Gastrocnemius medialis (tissue), 4 donors: ENCODE measurements at places on chromosomes 2 and 18.
A peak's percentile ranks its signal among the peaks of the same experiment; 100 is the strongest.

GRCh38 chr2:149725234-149725633 is 137.7 kb upstream of the MMADHC start:
- H3K27ac ChIP-seq = no peak overlapping the region
- no peaks in the 10 kb centered on the region for H3K27me3 ChIP-seq

DNA sequence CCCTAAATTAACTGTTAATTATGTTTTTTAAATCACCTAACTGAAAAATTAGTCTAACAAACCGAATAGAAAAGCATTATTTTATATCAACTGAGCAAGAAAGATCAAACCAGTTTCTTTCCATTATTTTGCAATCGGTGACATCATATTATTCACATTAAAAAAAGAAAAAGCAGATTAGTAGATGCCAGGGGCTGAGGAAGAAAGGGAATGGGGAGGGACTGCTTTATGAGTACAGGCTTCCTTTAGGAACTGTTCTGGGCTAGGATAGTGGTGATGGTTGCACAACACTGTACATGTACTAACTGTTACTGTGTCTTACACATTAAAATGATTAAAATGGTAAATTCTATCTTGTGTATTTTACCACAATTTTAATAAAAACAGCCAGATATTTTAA is 59.3 kb downstream of the COBLL1 start:
- no peak overlapping the region for H3K4me3 ChIP-seq
- no peaks in the 10 kb centered on the region for H3K27me3 ChIP-seq
- no peak overlapping the region for H3K27ac ChIP-seq
- H3K4me1 ChIP-seq = no peaks in the 10 kb centered on the region
- DNase-seq = no peak

GRCh38 chr18:54932472-54932871 is 26.8 kb downstream of the CCDC68 start:
- H3K4me3 ChIP-seq = no peak overlapping the region
- H3K36me3 ChIP-seq = no peaks in the 10 kb centered on the region
- H3K27me3 ChIP-seq = no peaks in the 10 kb centered on the region
- H3K4me1 ChIP-seq = no peaks in the 10 kb centered on the region

GRCh38 chr18:1488957-1489356 is 584.3 kb downstream of the ADCYAP1 start:
- DNase-seq = no peak
- H3K36me3 ChIP-seq = no peaks in the 10 kb centered on the region
- H3K4me3 ChIP-seq = no peak overlapping the region
- no peaks in the 10 kb centered on the region for H3K4me1 ChIP-seq
- H3K27me3 ChIP-seq = no peaks in the 10 kb centered on the region
- H3K27ac ChIP-seq = no peak overlapping the region

- no peaks in the 10 kb centered on the region for H3K4me1 ChIP-seq
- no peak for DNase-seq
- no peaks in the 10 kb centered on the region for H3K36me3 ChIP-seq
- no peak overlapping the region for H3K4me3 ChIP-seq
- H3K27me3 ChIP-seq = no peaks in the 10 kb centered on the region
- no peak overlapping the region for H3K27ac ChIP-seq
These were observed 266.7 kb downstream of the SH3BP4 start for GRCh38 chr2:235218486-235218907.

- no peak overlapping the region for H3K27ac ChIP-seq
- no peaks in the 10 kb centered on the region for H3K27me3 ChIP-seq
- no peaks in the 10 kb centered on the region for H3K4me1 ChIP-seq
- H3K4me3 ChIP-seq = no peak overlapping the region
- no peaks in the 10 kb centered on the region for H3K36me3 ChIP-seq
- no peak for DNase-seq
These were observed 1.1 kb upstream of the LINC00305 start for GRCh38 chr18:64149916-64150438.

DNA sequence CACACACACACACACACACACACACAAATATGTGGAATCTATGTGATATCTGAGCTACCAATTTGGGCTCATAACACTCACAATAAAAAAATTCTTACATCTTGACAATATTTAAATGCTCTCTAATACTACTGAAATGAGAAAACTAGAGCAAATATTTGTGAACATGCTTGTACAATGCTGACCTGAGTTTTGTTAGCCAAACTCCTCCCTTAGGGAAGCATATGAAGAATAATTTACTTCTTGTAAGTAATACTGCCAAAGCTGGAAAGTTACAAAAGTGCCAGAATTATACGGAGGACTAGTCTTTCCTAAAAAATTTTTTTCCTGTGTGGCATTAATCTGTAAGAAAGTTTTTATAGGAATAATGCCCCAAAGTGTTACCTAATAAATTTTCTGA is 18.5 kb downstream of the MBD2 start:
- H3K27ac ChIP-seq = no peak overlapping the region
- H3K36me3 ChIP-seq = no peaks in the 10 kb centered on the region
- H3K4me3 ChIP-seq = no peak overlapping the region
- H3K4me1 ChIP-seq = peaks cover 15% of the 10 kb centered on the region

- H3K4me3 ChIP-seq = no peak overlapping the region
- no peak for DNase-seq
- H3K36me3 ChIP-seq = no peaks in the 10 kb centered on the region
- peaks cover 8% of the 10 kb centered on the region for H3K27me3 ChIP-seq
- H3K27ac ChIP-seq = no peak overlapping the region
- no peaks in the 10 kb centered on the region for H3K4me1 ChIP-seq
These were observed 145.7 kb upstream of the GLI2 start for GRCh38 chr2:120589771-120590608.

- H3K4me3 ChIP-seq = no peak overlapping the region
- H3K27me3 ChIP-seq = no peaks in the 10 kb centered on the region
- peaks cover 9% of the 10 kb centered on the region for H3K4me1 ChIP-seq
- H3K27ac ChIP-seq = peak overlapping the region; percentile 75
- H3K36me3 ChIP-seq = no peaks in the 10 kb centered on the region
- DNase-seq = peak; percentile 73
These were observed 136.1 kb upstream of the PID1 start for GRCh38 chr2:229407170-229407569.

DNA sequence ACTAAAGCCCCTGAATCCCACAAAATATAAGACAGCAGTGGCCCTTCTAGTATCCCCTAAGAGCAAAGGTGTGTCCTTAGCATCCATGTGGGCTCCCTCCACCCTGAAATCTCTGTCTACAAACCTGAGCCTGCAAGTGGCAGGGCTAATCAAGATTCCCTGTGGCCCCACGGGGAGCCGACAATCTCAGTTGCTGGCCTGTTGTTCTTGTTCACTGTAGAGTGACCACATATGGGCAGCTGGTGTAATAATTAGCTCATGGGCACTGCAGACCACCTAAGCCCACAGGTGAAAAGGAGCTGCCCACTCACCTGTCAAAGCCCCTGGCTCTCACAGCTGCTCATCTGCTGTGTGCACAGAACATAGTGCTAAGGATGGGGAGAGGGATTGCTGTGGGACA is 102.3 kb downstream of the MRO start:
- DNase-seq = no peak
- H3K4me1 ChIP-seq = no peaks in the 10 kb centered on the region
- no peaks in the 10 kb centered on the region for H3K27me3 ChIP-seq
- no peak overlapping the region for H3K4me3 ChIP-seq
- no peaks in the 10 kb centered on the region for H3K36me3 ChIP-seq

GRCh38 chr2:1837458-1837857 is 93.1 kb upstream of the PXDN start:
- no peak overlapping the region for H3K4me3 ChIP-seq
- H3K4me1 ChIP-seq = no peaks in the 10 kb centered on the region
- H3K27me3 ChIP-seq = no peaks in the 10 kb centered on the region

DNA sequence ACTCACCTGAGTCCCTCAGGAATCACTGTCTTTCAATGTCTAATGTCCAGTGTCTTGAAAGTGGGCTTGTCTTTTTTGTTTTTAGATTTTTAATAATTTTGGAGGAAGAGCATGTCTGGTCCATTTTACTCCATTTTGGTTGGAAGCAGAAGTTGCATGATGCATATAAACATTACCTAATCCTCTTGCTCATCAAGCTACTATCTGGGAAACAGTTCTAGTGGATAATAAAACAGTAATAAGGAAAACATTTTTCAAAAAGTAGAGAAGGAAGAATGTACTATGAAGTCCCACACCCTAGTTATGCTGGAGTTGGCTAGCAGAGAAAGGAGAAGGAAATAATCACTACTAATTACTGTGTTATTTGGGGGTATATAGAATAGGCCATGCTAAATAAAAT is 263.7 kb downstream of the ETAA1 start:
- H3K36me3 ChIP-seq = no peaks in the 10 kb centered on the region
- H3K4me3 ChIP-seq = no peak overlapping the region
- no peak overlapping the region for H3K27ac ChIP-seq
- H3K4me1 ChIP-seq = peaks cover 3% of the 10 kb centered on the region
- DNase-seq = no peak

DNA sequence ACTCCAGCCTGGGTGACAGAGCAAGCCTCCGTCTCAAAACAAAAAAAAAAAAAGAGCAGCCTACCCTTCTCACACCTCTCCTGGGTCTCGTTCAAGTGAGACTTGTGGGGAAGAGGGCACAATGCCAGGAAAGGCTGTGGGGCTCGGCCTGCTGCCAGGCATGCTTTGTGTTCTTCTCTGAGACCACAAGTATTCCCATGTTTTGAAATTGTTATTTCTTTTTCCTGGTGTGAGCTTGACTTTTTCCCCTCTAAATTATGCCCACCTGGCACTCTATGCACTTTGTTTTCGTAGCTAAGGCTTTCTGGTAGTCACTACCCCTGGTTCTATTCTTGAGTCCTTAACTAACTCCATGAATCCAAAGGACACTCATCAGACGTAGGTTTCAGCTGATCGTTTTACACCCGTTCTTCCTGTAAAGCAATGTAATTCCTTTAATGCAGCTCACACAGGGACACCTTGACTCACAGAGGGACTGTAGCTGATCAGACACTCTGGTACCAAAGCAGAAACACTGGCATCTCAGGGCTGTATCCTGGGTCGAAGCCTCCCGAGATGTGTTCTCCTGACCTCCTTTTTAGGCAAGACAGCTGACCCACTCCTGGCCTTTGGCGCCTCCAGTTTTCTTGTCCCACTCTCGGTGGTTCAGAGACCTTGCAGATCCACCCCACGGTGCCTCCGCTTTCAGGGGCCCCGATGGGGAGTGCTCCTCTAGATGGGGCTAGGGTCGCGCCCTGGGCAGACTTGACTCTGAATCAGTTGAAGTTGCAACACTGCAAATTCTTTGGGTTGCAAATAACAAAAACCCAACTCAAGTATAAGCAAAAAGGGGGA is 193.3 kb upstream of the AGAP1 start:
- H3K4me3 ChIP-seq = no peak overlapping the region
- no peaks in the 10 kb centered on the region for H3K36me3 ChIP-seq
- DNase-seq = no peak
- H3K27me3 ChIP-seq = no peaks in the 10 kb centered on the region

GRCh38 chr2:20514596-20515269 is 67.9 kb downstream of the RHOB start:
- no peak overlapping the region for H3K4me3 ChIP-seq
- no peaks in the 10 kb centered on the region for H3K27me3 ChIP-seq
- DNase-seq = no peak
- H3K4me1 ChIP-seq = no peaks in the 10 kb centered on the region
- no peaks in the 10 kb centered on the region for H3K36me3 ChIP-seq
- H3K27ac ChIP-seq = no peak overlapping the region

GRCh38 chr2:20359096-20359495 is 8.5 kb upstream of the PUM2 start:
- no peak for DNase-seq
- H3K27me3 ChIP-seq = no peaks in the 10 kb centered on the region
- H3K4me1 ChIP-seq = no peaks in the 10 kb centered on the region
- H3K4me3 ChIP-seq = no peak overlapping the region
- H3K27ac ChIP-seq = no peak overlapping the region

DNA sequence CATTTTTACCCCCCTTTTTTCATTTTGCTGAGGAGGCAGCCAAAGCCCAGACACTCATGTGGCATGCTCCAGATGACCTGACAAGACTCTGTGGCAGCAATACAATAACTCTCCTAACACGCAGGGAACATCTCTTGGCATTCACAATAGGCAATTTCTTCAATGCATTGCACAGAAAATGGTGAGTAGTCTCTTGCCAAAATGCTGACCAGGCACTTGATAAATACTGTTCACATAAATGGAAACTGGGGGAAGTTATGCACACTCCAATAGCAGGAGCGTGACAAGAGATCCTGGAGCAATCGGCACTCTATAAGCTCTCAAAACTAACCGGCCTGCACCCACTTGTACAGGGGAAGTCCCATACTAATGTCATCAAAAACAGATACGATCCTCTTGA is 66.3 kb downstream of the NBAS start:
- H3K27me3 ChIP-seq = no peaks in the 10 kb centered on the region
- H3K4me3 ChIP-seq = no peak overlapping the region
- no peaks in the 10 kb centered on the region for H3K36me3 ChIP-seq
- DNase-seq = no peak

DNA sequence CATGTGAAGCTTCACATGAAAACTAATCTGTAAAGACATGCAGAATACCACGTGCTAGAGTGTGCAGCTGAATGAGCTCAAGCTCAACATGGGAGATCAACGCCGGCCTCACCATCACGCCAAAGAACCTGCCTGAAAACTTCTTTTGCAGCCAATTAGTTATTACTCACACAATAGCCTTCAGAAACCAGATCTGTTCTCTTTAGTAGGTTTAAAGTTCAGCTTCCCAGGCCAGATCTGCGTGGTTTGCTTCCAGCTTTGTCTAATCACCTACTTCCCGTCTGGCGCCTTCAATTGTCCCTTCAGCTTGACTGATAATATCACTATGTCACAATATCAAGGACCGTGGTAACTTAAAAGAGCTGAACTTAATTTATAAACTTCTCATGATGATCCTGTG is 68.0 kb upstream of the ZNF236 start:
- no peak for DNase-seq
- no peak overlapping the region for H3K27ac ChIP-seq
- H3K4me1 ChIP-seq = no peaks in the 10 kb centered on the region
- no peaks in the 10 kb centered on the region for H3K27me3 ChIP-seq
- H3K4me3 ChIP-seq = no peak overlapping the region
- H3K36me3 ChIP-seq = no peaks in the 10 kb centered on the region

GRCh38 chr18:44637210-44638033 is 43.3 kb upstream of the SETBP1 start:
- no peaks in the 10 kb centered on the region for H3K36me3 ChIP-seq
- no peak overlapping the region for H3K4me3 ChIP-seq
- H3K27me3 ChIP-seq = no peaks in the 10 kb centered on the region
- no peak for DNase-seq
